ENCODE measurements at places on chromosomes 6 and 20. TPM values are rescaled to one million over a fixed set of nuclear protein-coding genes. Genes with fewer than 3 reads are reported as not detected.

The GFRA4 gene
- total RNA-seq: not detected

The RHAG gene
- total RNA-seq: not detected

The SMLR1 gene
- not detected for total RNA-seq

The CYP39A1 gene
- total RNA-seq: not detected

The ACSS1 gene
- total RNA-seq: 0.89 TPM

The VNN1 gene
- total RNA-seq: not detected

The DZANK1 gene
- 1.5 TPM for total RNA-seq
